HCT116 (cell line): ENCODE measurements at places on chromosomes 3 and 15.

DNA sequence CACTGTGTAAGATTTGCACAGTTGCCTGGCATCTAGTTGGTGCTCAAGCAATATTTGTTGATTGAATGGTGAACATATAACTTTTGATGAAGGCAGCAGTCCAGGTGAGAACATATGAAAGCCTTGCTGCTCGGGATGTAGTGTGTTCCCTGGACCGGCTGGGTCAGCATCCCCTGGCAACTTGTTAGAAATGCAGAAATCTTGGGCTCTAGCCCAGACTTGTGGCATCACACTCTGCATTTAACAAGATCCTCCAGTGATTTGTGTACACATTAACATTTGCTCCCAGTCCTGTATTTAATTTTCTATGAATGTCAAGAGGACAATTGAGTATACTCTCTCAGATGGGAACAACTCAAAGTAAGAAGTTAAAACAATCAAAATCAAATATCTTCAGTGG, 69.0 kb upstream of the SAMMSON start:
- no peak for DNase-seq

DNA sequence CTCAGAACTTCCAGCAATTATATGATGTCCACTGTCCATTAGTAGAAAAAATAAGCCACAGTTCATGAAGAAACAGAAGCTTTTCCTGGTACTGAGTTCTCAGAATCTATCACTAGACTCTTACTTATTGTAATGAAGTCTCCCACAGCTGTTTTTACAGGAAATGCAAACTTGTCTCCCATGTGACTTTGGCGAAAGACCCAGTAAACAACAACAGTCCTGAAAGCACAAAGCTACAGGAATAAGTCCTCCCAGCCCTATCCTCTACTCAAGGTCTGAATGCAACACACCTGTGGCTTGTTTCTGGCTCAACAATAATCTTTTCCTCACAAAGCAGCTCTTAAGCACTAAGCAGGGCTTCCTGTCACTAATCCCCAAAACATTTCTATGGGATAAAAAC, 55.9 kb downstream of the EOMES start:
- no peak for DNase-seq

GRCh38 chr3:144052275-144052674, 80.7 kb downstream of the DIPK2A start:
- no peak for DNase-seq

DNA sequence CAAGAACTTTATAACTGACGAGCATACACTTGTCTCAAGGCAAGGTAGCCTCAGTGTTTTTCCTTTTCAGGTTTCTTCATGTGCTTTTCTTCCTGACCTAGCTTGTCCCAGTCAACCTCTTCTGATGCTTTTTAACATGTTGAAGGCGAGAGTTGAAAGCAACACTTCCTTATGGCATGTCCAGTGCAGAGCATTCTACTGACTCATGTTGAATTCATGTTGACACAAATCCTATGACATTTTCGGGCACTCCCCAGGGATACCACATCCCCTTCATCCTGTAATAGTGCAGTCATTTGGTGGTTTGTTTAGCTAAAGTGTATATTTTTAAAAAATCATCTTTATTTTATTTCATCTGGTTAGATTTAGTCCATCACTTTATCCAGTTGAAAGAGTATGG, 75.9 kb upstream of the CBLB start:
- DNase-seq: no peak

- DNase-seq: no peak
Observed at GRCh38 chr3:146473726-146474125, 4.4 kb upstream of the PLSCR2 start.

- DNase-seq: no peak
Observed at GRCh38 chr3:40381904-40382616, 4.9 kb upstream of the ENTPD3 start.

DNA sequence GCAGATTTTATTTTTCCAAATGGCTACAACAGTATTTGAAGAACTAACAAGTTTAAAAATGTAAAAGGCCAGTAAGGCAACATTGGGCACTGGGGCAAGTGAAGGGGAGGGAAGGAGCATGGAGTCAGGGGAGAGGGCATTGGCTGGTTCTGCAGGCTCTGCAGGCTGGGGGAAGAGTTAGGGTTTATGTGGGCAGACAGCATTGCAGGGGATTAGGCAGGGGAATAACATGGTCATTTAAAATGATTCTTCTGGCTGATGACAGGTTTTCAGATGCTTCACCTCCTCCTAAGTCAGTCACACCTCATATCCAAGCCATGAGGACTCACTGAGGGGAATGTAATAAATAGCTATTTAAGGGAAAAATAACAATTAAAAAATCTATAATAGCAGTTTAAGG, 52.6 kb downstream of the BTD start:
- DNase-seq: no peak

- no peak for DNase-seq
Observed at GRCh38 chr3:195260280-195260905, 10.6 kb downstream of the XXYLT1 start.

DNA sequence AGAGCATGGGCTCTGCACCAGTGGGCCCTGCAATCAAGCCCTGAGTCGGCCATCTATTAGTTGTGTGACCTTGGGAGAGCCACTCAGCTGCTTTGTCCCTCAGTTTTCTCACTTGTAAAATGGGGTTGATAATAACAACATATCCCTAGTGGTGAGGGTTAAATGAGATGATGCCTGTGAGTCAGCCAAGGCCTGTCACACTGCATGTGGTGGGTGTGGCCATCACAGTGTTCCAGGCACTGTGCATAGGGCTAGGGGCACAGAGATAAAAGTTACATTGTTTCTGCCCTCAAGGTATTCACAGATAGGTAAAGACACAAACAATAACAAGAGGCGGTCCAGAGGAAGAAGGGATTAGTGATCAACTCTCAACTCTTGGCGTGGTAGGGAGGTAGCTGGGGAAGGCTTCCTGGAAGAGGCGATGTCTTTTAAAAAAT, 19.5 kb downstream of the SMAD6 start:
- no peak for DNase-seq

DNA sequence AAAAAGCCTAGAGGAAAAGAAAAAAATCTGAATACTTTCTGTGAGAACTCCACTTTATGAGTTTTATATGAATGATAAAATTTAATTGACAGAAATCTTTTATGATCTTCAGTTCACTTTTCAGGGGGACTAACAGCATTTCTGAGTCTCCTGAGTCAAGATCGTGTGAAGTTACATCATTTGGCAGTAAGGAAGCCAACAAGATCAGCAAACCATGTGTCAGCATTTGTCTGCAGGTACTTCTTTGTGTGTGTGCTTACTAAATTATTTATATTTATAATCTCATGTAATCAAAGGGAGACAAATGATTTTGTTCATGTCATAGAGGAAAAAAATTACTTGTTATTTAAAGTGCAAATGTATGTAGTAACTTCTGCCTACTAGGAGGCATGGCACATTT, 217.6 kb downstream of the MBNL1 start:
- no peak for DNase-seq

DNA sequence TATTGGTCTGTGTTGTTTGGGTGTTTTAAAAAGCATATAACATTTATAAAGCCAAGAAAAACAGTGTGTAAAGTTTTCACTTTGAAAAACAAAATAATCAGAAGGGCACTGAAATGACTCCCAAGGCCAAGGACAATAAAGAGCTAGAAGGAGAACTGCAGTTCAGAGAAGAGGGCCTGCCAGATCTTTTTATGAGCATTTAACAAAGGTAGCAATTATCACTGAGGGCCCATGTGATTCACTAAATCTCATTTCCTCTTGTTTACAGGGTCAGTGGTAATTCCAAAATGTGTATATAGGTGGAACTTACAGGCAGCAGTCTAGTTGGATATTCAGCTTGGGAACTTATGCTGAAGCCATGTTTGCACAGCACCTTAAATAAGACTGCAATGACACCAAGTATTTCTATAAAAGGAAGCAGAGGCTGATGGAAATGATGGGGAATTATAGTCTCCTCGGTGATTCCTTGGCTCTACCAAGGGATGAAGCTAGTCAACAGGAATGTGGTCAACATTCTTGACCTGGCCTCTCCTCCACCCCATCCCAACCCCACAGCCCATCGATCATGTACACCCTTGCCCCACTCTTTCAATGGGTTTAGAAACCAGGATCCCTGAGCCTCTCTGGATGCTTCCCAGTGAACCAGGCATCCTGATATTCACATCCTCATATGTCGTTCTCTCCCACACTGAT, 54.4 kb upstream of the THUMPD3 start:
- no peak for DNase-seq

DNA sequence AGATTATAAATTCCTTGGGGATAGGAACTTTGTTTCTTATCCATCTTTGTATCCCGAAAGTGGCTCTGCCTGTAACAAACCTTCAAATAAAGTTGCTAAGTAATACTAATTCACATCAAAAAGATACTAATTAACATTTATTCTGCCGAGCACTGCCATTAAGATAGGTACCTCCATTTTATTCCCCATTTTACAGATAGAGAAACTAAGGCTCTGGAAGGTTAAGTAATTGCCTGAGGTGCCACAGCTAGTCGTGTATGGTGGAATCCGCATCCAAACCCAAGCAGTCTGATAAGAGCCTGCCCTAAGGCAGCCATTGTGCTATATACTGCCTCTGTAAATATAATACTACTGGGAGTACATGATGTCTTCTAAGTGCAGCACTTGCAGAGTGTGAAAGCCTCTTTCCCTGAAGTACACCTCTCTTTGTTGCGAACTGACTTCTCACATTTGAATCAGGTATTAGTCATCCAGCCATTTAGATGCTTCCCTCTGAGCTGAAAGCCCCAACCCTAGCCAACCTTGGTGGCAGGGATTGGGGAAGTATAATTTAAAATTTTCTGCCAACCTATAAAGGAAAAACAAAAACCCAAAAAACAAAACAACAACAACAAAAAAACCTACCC, 78.5 kb upstream of the CHD2 start:
- no peak for DNase-seq

DNA sequence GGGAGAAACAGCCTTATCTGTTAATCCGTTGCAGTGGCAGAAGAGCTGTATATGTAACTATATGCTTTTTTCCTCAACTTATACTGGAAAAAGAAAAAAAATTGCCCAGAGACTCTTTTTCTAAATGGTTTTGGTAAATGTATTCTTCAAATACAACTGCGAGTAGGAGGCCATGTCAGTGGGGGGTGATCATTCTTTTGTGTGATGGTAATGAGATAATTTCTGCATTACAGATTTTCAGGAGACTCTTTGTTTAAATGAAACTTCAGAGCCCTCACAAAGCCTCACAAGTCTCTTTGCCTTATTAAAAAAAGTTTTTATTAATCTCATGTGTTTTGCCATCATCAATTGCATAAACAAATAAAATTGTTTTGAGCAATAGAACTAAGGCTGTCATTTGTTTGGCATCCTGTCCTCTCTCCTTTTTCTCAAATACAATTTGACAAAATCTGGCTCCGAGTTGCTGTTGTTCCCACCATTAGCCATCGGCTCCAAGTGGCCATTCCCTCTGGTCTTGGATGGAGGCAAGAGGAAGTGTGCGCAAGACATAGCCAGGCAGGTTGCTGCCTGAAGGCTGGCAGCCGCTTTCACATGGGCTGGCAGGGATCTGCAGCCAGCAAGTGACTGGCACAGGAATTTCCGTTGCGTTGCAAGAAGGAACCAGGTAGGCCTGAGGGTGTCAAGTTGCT, 116.7 kb downstream of the FNDC3B start:
- peak; percentile 64 for DNase-seq

GRCh38 chr3:33187368-33187634, 31.3 kb downstream of the SUSD5 start:
- DNase-seq: no peak

GRCh38 chr3:177781686-177782161, 584.4 kb upstream of the TBL1XR1 start:
- DNase-seq: no peak

- no peak for DNase-seq
Observed at GRCh38 chr3:66419036-66419435, 81.8 kb downstream of the LRIG1 start.

DNA sequence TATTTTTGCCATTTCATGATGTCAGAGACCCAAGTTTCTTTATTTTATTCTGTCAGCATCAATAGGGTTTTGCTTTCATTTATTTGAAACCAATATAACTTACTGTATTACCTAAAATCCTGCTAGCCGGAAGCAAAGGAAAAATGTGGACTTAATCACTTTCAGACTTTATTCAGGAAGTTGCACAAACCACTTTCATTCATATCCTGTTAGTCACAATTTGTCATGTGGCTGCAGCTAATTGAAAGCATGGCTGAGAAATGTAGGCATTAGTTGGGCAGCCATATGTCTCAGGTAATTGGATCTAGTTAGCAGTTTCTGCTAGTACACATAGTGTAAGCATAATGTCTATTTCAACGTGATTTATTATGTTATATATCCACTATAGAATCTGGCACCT, 462.3 kb upstream of the SGO1 start:
- no peak for DNase-seq

- DNase-seq: no peak
Observed at GRCh38 chr3:121431726-121432517, 113.9 kb downstream of the POLQ start.

- DNase-seq: no peak
Observed at GRCh38 chr15:93759629-93760028, 471.7 kb upstream of the MCTP2 start.

GRCh38 chr3:157104521-157104920, 55.4 kb downstream of the CCNL1 start:
- no peak for DNase-seq

DNA sequence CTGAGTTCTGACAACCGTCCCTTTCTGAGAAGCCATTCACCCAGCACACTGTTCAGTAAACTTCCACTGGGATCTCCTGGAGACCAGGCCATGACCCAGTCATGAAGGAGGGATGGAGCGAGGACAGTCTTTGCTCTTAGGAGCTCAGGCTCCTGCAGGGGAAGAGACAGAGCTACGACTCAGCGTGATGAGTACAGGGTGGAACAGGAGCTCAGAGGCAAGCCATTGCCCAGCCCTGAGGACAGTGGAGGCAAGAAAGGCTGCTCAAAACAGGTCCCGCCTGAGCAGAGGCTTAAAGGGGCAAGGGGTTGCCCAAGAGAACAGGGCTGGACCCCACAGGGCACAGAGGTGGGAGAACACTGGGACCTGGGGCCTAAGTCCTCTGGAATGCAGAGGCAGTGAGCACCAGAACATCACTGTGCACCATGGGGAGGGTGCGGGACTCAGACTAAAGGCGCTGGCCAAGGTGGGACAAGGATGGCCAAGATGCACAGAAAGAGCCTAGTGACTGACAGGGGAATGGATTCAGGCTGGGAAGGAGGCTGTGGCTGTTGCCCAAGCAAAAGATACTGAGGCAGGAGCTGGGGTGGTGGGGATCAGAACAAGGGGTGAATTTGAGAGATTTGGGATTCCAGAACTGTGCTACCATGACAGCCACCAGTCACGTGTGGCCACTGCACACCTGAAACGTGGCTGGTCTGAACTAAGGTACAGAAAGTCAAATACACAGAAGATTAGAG, 25.8 kb downstream of the TMEM43 start:
- no peak for DNase-seq

DNA sequence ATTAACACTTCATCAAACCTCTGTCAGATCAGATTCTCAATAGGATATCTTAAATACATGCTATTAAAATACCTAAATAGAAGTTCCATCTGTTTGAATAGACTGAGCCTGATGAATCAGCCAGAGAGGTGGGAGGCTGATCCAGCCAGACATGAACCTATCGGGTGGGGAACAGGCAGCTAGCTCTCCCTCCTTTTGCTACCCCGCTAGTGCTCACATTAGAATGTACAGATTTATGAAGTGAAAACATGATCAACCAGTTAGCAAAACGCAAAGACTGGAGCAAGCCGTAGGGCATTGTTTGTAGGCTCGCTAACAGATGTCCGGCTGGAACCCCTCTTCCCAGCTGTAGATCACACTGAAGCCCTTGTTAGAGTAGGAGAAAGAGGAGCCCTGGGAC, 54.4 kb downstream of the GTF2E1 start:
- DNase-seq: no peak

- no peak for DNase-seq
Observed at GRCh38 chr3:76811418-76811817, 228.5 kb upstream of the ROBO2 start.

GRCh38 chr15:63436872-63437375, 55.3 kb upstream of the CA12 start:
- DNase-seq: no peak
